ENCODE measurements at places on chromosomes 7 and 10. TPM values are rescaled to one million over a fixed set of nuclear protein-coding genes. Genes with fewer than 3 reads are reported as not detected.

CTAGE4 gene
- total RNA-seq: 4.2 TPM

DNA sequence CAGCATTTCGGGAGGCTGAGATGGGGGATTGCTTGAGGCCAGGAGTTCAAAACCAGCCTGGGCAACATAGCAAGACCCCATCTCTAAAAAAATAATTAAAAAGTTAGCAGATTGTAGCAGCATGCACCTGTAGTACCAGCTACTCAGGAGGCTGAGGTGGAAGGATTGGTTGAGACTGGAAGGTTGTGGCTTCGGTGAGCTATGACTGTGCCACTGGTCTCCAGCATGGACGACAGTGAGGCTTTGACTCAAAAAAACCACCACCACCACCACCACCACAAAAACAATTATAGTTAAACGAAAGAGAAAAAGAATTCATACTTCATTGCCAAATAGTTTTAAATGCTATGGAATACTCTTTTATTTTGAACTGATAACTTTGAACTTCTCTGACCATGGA, 63.4 kb downstream of the VTI1A start:
- ATAC-seq: peak; percentile 100

- no peak for ATAC-seq
Measured at GRCh38 chr10:86401588-86402282, 35.1 kb upstream of the GRID1 start.

C10orf71 gene
- total RNA-seq: not detected

DNA sequence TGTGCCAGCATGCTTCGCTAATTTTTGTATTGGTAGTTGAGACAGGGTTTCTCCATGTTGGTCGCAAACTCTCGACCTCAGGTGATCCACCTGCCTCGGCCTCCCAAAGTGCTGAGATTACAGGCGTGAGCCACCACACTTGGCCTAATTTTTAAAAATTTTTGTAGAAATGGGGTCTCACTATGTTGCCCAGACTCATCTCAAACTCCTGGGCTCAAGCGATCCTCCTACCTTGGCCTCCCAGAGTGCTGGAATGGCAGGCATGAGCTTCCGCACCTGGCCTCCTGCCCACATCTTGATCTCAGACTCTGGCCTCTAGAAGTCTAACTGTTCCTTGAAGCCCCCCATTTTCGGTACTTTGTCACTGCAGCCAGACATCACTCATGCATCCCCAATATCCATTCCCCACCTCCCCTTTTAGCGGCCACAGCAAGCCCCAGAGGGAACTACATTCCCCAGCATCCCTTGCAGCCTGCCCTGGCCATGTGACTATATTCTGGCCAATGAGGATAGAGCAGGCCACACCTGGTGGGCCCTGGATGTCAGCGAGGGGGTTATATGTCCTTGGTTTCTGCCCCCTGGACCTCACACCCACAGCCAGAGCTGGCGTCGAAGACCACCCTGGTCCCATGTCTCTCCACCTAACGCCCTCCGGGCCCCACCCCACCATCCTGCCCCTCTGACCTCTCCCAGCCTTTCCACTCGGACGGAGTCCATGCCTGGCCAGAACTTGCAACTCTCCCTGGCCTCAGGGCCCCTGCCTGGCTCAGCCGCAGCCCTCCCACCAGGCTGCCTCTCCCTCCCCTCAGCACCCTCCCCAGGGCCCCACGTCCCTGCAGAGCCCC, 33.8 kb downstream of the MICALL2 start:
- ATAC-seq: no peak

- ATAC-seq: no peak
Measured at GRCh38 chr10:46998595-46998994, 87.4 kb downstream of the PTPN20 start.

PON3 gene
- total RNA-seq: not detected

GRCh38 chr10:48794074-48794473, 109.4 kb downstream of the WDFY4 start:
- no peak for ATAC-seq

DNA sequence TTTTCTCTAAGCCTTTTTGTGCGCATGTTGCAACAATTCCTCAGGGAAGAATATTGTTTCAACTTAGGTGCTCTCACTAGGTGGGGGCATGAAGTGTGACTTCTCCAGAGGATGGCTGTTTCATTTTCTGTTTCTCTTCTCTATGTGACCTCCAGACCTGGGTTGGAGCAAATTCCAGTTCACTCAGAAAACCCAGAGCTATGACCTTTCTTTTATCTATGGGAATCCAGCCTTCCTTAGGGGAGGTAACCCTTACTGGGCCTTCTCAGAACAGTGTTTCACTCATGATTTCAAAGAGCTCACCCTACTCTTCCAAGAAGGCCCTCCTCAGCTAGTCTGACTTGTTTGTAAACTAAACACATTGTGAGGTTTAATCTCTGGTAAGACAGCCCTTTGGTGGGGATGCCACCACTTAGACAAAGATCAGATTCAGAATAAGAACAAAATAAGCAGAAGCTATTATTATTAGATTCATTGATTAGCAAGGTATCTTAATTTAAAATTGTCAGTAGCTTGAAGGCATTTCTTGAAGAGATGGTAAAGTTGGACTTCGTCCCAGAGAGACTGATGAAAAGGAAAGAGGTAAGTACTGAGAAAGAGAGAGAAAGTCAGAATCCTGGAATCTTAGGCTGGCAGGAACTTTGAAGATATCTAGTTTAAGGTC, 16.6 kb upstream of the TAS2R60 start:
- peak; percentile 38 for ATAC-seq

GRCh38 chr7:118858651-118859149, 634.2 kb downstream of the ANKRD7 start:
- ATAC-seq: no peak

DNA sequence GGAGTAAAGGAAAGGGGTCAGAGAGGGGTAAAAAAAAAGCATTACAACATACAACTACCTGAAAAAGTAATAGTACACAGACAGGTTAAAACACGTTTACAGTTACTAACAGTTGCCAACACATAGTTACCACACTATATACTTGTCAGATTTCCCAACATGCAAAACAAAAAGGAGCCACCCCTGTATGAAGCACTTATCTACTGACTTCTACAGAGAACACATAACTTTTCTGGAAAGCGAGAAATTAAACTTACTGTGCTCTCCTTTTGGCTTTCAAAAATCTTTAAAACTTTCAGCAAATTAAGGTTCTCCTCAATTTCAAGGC, 2.1 kb downstream of the ABI1 start:
- no peak for ATAC-seq

Data from activated T-helper 17 cell treated with anti-CD3 and anti-CD28 coated beads, Interleukin-2, amount 50 U/mL, for 72 hours (primary cell).